ENCODE measurements at places on chromosomes 7 and 10.

- no peak for DNase-seq
These were observed 2.4 kb downstream of the GNG11 start for GRCh38 chr7:93923942-93924341.

- no peak for DNase-seq
These were observed 37.9 kb upstream of the CAPZA2 start for GRCh38 chr7:116824449-116824848.

DNA sequence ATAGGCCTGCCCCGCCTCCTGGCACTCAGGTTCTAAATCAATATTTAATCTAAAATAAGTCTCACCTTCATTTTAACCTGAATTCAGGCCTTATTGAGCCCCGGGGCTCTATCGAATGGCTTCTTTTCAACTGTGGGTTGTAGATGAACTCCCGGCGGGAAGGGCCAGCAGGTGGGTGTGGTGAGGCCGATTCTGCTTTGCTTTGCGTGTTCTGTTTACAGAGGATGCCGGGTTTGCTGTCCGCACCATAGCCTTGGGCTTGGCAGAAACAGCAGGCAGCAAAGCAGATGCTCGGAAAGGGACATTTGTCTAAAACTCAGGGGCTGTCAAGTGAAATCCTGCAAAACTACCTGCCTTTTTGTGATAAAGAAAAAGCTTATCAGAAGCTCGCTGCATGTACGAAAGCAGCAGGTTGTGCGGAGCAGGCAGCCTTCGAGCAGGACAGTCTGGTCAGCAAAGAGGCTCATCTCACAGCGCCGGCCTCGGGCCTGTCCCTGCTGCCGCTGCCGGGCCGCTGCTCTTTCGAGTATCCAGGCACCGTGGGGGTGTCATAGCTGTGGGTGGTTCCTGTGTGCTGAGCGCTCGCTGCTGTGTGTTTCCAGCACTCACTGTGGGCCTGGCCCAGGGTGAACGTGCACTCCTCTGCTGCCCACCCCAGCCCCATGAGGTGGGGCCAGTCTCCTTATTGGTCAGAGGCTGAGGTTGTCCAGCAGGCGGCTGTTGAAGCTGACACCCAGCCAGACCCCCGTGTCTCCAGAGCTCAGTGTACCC is 434.8 kb upstream of the FOXK1 start:
- no peak for DNase-seq

- peak; percentile 54 for DNase-seq
These were observed 52.9 kb downstream of the BAMBI start for GRCh38 chr10:28730031-28730778.

- DNase-seq: no peak
These were observed 70.1 kb downstream of the ZPBP start for GRCh38 chr7:50022991-50023390.

- DNase-seq: no peak
These were observed 13.0 kb downstream of the AOAH start for GRCh38 chr7:36711256-36711655.

GRCh38 chr10:105949721-105950120 is 1214.8 kb downstream of the SORCS1 start:
- DNase-seq: no peak

All from HAP-1 (cell line).